ENCODE measurements at places on chromosomes 5 and 9.

DNA sequence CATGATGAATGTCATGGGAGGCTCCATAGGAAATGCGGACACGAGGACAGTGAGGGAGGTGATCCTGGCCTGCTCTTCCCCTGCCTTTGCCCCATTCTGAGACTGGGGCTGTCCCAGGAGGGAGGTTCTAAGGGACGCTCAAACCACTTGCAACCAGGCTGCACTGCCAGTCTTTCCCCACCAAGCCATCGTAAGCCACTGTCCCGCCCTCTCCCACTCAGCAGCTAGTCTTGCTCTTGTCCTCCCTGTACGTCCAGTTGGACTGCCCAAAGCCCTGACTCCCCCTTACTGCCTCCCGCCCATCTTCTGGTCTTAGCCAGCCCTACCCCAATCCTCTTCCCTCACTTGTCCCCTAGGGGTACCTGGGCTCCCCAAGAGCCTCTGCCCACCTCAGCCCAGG is 115.7 kb downstream of the FSTL4 start:
- no peak for DNase-seq

- no peak for DNase-seq
Observed at GRCh38 chr5:95447961-95448360, 56.8 kb downstream of the FAM81B start.

- no peak for DNase-seq
Observed at GRCh38 chr9:133603135-133603927, 5.9 kb downstream of the FAM163B start.

DNA sequence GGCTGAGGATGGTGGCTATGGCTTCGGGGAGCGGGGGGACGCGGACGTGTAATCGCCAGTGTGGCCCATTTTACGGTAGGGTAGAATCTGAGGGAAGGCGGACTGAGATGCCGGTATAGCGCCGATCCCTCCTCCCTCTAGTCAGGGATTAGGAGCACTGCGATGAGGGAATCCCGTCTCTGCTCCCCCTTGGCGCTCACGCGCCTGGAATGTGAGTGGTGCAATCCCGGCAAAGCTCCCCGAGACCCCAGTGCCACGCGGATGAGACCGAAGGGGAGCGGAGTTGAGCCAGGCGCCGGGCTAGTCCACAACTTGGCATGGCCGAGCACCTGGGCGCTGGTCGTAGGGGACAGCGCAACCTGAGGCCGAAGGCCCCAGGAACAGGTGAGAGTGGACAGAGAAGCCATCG is 2.2 kb downstream of the NPR3 start:
- DNase-seq, result no peak

DNA sequence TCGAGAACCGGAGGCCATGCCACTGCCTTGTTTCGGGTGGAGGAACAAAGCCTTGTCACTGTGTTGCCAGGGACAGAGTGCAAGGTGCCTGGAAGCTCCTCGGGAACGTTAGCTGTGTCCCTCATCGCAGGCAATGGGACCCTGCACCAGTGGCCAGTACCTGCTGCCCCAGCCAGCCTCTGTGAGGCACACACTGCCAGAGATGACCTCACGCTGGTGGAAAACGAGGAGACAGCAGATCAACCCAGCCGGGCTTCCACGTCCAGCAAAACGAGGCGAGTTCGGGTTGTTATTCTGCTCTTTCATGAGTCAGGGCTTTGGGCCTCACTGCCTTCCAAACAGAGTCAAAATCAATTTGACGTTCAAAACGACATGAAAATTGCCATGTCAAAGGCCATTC is 104.1 kb downstream of the ADAMTS2 start:
- no peak for DNase-seq

GRCh38 chr5:135697251-135697958 is 118.6 kb upstream of the CXCL14 start:
- no peak for DNase-seq

DNA sequence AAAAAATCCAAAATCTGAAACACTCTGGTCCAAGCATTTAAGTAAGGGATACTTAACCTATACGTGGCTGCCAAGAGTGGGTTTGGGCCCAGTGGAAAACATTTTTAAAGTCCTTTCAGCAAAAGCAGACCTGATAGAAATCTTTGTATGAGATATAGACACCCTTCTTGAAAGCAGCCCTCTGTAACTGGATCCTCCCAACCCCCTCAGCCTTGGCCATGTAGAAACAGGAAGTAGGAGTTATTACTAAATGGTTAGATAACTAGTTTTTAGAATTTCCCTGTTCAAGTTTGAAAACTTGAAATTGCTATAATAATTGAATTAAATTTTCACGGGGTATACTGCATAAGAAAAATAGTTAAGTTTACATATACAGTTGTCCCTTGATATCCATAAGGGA is 111.3 kb upstream of the PCA3 start:
- DNase-seq, result no peak

DNA sequence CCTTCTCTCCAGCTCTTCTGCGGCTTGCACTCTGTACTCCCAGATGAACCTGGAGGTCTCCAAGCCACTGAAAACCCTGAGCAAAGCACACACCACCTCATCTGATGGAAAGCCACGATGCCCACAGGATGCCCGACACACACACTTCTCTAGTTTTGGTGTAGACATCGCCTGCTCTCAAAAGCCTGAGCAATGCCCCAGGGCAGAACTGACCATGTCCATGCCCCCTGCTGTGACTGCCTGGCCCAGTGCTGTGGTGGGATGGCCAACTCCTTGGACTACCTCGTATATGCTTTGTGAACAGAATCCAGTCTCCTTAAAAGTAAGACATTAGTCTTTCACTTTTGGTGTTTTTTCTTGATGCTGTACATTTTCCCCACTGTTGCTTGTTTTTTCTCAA is 81.2 kb downstream of the SPTLC1 start:
- no peak for DNase-seq

GRCh38 chr5:146458894-146459293 is 11.8 kb downstream of the TCERG1 start:
- no peak for DNase-seq

DNA sequence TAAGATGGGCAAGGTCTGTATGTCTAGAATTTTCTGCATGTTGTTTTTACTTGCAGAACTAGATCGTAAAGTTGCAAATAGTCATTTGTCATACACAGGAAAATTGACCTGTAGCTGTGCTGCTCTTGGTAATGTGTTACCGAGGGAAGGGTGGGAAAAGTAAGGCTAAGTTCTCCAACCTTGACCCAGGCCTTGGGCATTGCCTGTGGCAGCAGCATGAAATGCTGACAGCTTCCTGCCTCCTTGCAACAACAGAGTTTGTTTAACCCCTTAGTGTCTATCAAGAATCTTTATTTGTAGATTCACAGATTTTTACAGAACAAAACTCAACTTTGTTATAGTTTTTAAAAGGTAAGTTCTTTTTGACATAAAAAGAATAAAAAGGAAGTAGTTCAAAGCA is 48.3 kb downstream of the ERCC6L2 start:
- no peak for DNase-seq

DNA sequence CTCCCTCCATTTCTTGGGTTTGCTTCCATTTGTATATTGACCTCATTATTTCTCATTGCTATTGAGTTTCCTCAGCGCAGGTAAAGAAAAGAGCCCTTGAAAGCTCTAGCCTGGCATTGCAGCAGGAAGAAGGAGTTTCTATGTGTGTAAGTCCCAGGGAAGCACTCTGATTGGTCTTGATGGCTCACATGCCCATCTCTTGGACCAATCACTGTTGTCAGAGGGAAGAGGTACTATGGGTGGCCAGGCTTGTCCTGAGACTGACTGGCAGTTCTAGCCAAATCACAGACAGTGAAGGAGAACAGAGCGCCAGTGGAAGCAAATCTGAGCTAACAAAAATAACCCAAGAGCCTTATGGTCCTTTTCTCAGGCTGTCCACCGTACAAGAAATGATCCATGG is 219.0 kb downstream of the PAX5 start:
- DNase-seq, result no peak

DNA sequence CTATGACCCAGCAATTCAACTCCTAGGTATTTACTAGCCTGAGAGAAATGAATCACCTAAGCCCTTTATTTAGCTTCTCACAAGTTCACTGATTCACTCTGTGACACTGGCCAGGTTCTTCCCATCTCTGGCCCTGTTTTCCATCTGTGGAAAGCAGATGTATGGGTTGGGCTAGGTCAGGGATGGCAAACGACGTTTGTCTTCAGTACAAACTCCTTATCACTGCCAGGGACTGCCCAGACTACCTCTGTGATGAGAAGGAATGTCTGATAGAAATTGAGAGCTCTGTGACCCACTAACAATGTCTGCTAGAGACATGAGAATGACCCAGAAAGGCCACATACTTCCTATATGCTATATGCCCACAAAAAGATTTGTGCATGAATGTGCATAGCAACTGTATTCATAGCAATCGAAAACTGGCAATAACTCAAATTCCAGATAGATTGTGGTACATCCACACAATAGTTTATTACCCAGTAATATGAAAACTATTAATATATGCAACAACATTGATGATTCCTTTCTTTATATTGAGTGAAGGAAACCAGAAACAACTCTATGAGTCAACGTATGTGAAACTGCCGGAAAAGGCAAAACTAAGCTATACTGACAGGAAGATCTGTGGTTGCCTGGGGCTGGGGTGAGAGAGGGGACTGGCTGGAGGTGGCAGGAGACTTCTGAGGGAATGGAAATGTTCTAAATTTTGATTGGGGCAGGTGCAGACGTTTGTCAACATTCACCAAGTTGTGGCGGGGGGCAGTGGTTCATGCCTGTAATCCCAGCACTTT is 32.0 kb upstream of the ADAM19 start:
- DNase-seq, result peak; percentile 56

DNA sequence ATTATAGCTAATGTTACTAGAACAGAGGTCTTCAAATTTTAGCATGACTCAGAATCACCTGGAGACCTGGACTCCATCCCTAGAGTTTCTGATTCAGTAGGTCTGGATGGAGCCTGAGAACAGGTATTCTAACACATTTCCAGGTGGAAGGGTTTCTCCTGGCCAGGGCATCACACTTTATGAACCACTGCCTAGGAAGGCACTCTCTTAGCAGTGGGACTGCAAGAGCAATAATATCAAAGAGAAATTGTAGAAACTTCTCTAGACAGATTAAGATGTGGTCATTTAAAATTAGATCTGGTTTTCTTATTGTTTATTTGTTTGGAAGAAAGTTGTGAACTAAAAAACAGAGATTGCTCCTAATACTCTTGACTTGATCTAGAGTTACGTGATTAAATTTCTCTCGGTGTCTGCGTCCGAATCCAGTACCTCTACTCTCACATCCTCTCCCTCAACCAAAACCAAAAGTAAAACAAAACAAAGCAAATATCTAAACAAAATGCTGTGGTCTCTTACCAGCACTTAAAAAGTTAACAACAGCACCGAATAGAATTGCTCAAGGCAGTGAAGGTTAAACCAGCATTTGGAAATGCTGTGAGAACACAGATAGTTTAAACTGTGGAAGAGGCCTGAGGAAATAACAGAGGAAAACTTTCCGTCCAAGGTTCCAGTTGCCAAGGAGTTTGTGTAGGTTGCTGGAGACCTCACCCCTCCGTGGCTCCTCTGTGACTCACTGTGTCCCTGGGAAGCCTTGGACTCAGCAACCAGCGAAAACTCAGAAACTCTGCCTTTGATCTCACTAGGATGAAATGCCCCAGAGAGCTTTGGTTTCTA is 193.4 kb downstream of the ARRDC3 start:
- DNase-seq, result no peak

DNA sequence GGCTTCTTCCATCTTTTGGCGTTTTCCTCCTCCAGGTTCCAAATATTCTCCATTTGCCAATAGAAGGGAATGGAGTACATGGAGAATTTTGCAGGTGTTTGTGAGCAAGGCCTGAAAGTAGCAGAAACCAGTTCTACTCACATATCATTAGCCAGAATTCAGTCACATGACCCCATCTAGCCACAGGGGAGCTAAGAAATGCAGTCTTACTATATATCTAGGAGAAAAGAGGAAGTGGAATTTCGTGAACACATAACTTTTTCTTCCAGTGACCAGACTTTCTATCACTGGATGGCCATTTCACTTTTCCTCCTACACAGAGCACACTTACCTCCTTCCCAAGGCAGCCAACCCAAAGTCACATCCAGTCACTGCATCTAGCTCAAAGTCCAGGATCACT is 55.1 kb downstream of the LOX start:
- DNase-seq, result no peak

DNA sequence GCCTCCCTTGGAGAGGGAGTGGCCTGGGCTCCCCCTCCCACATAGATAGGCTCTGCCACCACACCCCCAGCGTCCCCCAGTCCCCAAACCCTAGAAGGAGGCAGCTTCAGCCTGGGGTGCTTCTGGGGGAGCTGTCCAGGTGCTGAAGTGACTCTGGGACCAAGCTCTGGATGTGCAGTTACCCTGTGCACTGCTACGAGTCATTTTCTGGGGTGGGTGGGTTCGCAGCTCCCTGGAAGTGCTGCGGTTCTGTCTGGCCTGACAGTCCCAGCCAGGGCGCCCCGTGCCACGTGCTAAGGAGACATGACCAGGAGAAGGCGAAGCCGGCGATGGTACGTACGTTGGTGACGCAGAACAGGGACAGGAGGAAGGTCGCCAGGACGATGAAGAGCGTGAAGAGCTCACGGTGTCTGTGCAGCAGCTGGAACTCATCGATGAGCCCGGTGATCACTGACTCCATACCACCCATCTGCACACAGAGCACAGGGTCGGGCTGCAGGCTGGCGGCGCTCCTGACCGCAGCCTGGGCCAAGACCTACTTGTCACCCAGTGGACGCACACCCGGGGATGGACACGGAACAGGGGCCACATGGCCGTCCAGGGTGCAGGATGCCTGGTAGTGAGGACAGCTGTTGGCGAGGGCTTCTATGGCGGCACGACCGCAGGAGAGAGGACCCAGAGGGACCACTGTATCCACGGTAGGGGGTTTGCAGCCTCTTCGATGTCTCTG is 35.7 kb downstream of the SLC6A3 start:
- no peak for DNase-seq

GRCh38 chr5:94849821-94850736 is 231.6 kb downstream of the SLF1 start:
- DNase-seq, result peak; percentile 18

GRCh38 chr5:148827723-148828122 is 1.3 kb downstream of the ADRB2 start:
- no peak for DNase-seq
